T-helper 17 cell (primary cell): ENCODE measurements at places on chromosomes 5 and 9.

DNA sequence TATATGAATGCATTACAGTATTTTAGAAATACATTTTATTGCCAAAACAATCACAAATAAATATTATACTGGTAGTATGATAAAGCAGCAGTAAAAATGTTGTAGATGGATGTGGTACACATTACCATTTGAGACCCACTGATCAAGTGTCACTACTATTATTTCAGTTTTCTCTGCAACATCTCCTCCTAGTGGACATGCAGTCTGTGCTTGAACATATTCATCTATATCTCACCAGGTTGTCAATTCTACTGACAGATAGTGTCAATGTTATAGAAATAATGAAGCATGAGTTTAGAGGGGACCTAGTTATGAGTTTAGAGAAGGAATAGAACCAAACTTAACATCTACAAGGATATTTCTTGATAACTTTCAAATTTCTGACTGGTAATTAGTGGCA lies 39.2 kb upstream of the ELOVL7 start:
- DNase-seq, result no peak

GRCh38 chr5:152811988-152812387 lies 406.9 kb upstream of the NMUR2 start:
- no peak for DNase-seq

GRCh38 chr9:133844398-133844784 lies 106.2 kb upstream of the SARDH start:
- no peak for DNase-seq

DNA sequence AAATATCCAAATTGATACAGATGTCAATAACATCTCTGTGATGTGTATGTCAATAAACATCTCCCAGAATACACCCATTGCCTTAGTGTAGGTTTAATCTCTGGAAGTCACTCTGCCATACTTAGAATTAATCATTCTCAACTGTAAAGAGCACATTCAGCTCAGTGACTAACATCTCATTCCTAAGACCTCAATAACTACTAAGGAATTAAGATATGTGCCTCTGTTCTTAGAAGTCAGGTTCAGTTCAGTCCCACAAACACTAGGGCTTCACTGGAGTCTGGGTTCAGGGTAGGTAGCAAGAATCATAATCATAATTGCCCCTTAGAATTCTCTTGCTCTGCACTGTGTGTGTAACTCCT lies 31.7 kb downstream of the UGCG start:
- no peak for DNase-seq

GRCh38 chr9:14238079-14238478 lies 75.9 kb downstream of the NFIB start:
- DNase-seq, result no peak

DNA sequence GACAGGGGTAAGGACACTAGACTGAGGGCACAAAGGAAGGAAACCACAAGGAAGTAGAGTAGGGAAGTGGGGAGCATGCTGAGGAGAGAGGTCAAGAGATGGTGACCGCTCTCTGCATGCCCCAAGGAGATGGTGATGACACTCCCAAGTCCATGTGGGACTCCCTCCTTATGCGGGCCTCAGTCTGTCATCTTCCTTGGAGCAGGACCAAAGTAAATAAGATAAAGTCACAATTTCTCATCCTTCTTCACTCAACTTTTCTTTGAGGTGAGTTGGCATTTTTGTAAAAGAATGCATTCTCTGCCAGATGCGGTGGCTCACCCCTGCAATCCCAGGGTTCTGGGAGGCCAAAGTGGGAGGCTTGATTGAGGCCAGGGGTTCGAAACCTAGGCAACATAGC lies 256.7 kb downstream of the DOCK8 start:
- no peak for DNase-seq

DNA sequence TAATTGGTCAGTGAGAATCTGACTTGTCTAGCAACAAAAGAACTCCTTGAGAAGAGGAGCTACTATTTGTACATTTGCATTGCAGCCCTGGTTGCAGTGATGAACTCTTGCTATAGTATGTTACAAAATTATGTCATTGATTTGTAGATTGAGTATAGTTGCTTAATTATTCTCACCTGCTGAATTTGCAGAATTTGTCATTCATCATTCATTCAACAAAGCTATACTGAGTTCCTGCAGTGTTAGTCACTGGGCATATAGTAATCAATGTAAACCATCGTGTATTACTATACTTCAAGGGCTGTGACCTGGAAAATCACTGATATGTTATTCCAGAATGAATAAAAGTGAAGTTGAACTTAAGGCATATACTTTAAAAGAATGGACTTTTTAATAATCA lies 50.1 kb downstream of the SLC1A3 start:
- no peak for DNase-seq

- no peak for DNase-seq
Measured at GRCh38 chr5:152439791-152440190, 34.7 kb upstream of the NMUR2 start.

DNA sequence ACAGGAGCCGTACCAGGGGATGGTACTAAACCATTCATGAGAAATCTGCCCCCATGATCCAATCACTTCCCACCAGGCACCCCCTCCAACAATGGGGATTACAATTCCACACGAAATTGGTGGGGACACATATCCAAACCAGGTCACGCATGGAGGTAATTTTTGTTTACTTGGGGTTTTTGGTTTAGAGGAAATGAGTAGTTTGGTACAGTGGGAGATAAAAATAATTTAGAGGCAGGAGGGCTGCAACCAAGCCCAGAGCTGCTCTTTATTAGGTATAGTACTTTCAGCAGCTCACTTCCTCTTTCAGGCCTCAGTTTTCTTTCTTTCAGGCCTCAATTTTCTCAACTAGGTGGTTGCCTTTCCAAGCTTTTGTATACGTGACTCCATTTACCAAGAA lies 23.2 kb downstream of the PRUNE2 start:
- DNase-seq, result no peak

GRCh38 chr5:7763621-7764072 lies 87.3 kb downstream of the CFAP90 start:
- DNase-seq, result no peak

- DNase-seq, result no peak
Measured at GRCh38 chr5:32734827-32735378, 23.8 kb downstream of the NPR3 start.

DNA sequence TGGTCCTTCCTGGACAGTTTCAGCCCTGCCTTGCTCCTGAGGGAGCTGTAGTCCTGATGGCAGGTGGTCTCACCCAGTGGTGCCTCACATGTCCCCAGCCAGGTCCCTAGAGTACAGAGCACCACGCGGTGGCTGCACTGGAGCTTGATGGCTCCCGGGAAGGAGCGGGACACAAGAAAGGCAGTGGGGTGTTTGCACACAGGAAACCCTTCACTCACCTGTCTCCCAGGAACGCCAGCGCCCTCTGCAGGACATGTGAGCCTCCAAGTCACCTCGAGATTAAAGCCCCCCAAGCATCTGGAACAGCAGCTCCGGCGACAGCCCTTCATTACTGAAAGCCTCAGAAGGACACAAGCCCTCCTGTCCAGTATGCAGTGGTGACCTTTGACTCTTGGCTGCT lies 19.9 kb upstream of the TMEM250 start:
- DNase-seq, result no peak

DNA sequence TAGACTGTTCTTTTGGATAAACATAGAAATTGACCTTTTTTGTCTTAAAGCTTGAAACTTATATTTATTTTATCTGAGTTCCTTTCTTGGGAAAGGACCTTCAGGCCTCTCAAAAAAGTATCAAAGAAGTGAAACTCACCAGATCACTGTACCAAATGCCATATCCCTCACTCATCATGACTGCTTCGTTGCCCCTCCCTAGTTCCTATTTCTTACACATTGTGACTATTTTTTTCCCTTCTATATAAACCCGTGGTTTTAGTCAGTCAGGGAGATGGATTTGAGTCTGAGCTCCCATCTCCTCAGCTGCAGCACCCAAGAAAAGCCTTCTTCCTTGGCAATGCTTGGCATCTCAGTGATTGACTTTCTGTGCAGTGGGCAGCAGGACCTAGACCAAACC lies 129.4 kb downstream of the LPAR1 start:
- no peak for DNase-seq

- DNase-seq, result no peak
Measured at GRCh38 chr5:154324033-154324432, 121.8 kb upstream of the SAP30L start.

DNA sequence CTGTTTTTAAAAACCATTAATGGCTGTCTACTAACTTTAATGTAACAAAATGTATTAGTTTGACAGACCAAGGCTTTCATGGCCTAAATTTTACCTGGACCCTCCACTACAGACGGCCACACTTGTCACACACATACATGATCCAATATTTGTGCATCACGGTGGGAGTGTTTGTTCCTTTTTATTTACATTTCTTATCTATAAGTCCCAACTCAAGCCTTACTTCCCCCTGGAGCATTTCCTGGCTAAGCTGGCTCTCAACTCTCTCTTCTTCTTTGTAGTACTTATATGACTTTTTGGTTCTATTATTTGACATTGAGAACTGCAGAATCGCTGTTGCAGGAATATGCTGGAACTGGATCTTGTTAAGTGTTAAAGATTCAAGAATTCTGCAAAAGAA lies 534.4 kb downstream of the RAB3C start:
- no peak for DNase-seq

DNA sequence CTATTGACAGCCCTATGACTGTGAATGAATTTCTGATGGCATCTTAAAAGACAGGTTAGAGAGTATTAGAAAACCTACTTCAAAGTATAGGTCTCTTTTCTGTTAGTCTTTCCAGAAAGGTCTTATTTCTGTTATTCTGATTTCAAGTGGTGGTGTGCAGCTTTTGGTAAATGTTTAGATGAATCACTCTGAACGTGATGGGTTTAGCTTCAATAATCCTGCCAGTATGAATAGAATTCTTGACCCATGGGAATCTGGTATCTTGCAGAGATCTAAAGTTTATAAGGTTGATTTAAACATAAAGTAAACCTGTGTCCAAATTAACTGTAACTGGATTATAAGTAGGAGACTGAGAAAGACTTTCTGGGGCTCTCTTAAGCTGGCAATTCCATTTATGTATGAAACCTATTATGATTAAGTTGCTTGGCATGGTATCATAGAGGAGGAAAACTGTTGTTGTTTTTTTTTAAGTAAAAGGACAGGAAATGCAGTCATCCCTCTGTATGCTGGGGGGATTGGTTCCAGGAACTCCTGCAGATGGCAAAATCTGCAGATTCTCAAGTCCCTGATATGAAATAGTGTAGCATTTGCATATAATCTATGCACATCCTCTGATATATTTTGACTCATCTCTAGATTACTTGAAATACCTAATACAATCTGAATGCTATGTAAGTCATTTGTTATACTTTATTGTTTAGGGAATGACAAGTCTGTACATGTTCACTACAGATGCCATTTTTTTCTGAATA lies 77.0 kb upstream of the ADAMTS19 start:
- DNase-seq, result no peak

DNA sequence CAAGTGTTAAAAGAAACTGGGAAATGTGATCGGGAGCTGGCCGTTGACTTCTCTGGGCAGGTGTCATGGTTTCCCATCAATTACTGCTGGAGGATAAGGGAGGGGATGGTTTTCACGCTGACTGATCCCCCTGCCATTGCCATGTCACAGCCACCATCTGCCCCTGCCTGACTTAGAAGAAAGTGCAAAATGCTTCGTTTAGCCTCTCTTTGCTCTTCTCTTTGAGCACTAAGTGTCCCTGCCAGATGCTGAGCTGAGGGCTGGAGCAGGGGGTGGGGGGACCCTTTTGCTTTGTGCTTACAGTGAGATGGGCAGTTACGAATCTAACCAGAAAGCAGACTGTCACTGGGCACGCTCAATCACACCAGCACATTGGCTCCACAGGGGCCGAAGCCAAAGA lies 138.4 kb upstream of the ALDH1B1 start:
- DNase-seq, result no peak

- no peak for DNase-seq
Measured at GRCh38 chr5:83917261-83917908, 196.7 kb upstream of the HAPLN1 start.

- no peak for DNase-seq
Measured at GRCh38 chr5:93606382-93606752, 23.3 kb downstream of the NR2F1 start.
